GM23338 (cell line): ENCODE measurements at places on chromosomes 2 and 18.

GRCh38 chr18:7116792-7117389 is 706 bp downstream of the LAMA1 start:
- DNase-seq, result peak; percentile 60

DNA sequence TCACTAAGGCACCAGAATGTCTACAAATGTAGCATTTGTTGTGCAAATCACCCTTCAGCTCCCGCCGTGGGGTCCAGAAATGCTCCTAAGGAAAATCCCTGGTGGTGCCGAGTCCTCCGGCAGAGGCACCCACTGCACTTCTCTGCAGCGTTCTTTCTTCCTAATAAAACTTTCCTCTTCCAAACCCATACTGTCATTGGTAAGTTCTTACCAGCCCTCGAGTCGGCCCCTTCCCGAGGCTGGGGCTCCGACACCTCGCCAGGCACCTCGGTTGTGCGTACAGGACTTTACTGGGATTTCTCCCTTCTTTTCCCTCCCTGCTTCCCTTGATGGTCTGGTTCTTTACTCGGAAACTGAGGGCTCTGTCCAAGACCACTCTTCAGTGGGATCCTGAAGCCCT is 10.3 kb upstream of the AGXT start:
- DNase-seq, result no peak

- DNase-seq, result no peak
Observed at GRCh38 chr2:216989340-216990129, 129.7 kb upstream of the TNP1 start.

DNA sequence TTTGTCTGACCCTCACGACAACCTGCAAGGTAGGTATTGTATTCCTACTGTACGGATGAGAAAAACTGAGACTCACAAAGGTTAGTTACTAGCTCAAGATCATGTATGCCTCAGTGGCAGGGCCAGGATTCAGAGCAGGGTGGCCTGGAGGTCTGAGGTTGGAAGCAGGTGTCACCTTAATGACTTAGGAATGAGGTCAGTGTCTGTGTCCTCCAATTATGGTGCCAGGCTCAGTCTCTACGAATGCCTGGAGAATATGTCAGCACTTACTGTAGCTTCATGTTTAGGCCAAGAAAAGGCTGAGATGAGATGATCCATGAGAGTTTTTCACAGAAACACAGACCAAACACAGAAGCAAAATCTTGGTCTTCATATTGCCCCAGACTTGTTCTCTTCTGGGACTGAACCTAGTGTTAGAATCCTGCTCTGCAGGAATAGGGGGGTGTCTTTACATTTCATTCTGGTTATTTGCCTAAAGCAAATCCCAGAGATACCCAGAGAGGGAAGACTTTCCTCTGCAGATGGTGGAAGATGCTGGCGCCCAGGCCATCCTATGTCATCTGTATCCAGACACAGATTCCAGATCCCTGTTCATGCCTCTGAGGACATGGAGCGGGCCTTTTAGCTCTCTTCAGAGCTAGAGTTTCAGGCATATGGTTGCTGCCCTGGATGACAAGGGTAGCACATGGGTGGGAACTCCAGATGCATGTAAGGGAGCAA is 16.3 kb upstream of the RAB10 start:
- DNase-seq, result no peak

GRCh38 chr2:171146633-171147032 is 14.1 kb downstream of the TLK1 start:
- DNase-seq, result no peak
